Activated T-cell treated with anti-CD3 and anti-CD28 coated beads for 1 hour (primary cell): ENCODE measurements at places on chromosomes 6 and 20.

DNA sequence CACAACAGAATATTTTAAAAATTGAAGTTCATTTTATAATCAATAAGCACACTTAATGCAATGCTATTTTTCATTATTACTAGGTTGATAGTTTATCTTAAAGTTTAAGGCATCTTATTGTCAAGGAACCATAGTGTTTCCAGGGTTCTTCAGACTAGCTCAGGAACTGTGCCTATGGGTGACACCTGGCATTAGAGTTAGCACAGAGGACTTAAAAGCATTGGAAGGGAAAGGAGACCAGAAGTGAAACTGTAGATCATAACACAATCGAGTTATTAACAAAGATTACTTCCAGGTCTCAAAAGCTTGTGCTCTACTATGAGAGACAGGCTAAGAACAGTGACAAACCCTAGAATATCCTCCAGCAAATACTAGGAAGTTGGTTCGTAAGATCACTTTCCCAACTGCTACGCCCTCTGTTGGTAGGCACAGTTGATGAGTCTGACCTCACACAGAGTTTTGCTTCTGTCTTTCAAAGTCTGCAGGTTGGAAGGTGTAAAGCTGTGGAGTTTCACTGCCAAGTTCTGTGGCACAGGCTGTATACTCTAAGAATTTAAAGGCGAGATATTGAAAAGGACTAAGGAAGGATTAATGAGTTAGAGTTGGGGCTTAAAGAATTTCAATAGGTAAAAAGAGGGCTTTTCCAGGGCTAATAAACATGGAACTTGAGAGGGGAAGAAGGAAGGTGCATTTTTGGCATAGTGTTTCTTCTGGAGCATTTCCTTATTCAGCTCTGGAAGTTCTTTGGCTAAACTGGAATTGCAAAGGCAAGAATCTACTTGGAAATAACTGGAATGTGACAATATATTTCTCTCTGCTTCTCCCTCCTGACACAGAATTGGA, 531.3 kb upstream of the JAG1 start:
- DNase-seq, result no peak

DNA sequence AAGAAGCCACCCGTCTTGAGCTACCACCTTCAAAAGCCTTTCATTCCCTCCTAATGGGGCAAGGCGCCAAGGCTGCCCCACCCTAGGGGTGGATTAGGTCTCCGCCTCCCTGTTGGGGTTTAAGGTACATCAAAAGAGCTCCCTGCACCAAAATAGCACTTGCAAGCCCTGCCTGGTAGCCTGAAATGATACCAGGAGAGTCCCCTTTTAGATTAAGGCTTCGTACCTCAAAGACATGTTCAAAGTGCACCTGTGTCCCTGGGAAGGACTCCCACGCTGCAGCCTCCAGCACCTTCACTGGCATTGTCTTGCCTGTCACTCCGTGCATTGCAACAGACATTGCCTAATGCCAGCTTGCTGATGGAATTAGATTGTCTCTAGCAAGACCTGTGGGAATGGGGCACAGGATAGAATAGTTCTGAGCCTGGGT, 15.7 kb upstream of the CDKN1A start:
- no peak for DNase-seq

DNA sequence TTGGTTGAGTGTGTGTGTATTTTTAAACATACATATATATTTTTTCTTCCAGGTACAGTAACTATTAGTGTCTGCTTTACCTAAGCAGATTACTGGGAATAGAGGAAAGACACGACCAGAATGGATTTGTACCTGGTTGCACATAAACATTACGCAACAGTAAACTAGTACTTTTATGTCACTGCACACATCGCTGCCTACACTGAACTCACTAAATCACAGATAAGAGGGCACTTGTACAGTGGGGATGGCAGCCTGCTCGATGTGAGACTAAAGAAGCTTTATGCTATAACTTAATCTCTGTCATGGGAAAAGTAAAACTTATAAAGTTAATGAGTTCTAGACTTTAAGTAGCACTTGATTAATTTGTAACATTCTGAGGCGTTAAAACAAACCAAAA, 89.5 kb upstream of the SIM1 start:
- DNase-seq, result no peak

- DNase-seq, result no peak
Observed at GRCh38 chr20:63305393-63305792, 12.4 kb downstream of the COL20A1 start.

DNA sequence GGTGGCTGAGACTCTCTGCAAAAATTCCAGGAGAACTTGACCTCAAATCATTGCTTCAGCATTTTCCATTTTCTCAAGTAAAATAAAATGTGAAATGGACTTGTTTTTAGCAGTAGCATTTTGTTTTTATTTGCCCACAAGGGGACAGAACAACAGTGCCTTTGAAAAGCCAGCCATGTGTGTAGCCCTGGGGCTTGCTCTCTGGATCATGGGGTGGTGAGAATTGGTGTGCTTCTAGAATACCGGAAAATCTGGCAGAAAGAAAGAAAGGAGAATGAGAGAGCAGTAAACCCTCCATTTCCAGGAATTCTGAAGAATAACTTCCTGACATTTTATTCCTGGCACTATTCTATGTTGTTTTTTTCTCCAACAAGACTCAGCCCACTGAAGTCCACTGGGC, 254.7 kb upstream of the MOCS1 start:
- DNase-seq, result no peak

- DNase-seq, result no peak
Observed at GRCh38 chr6:7468382-7469081, 72.9 kb upstream of the DSP start.

- DNase-seq, result no peak
Observed at GRCh38 chr6:31035862-31036497, 25.7 kb downstream of the MUC22 start.

DNA sequence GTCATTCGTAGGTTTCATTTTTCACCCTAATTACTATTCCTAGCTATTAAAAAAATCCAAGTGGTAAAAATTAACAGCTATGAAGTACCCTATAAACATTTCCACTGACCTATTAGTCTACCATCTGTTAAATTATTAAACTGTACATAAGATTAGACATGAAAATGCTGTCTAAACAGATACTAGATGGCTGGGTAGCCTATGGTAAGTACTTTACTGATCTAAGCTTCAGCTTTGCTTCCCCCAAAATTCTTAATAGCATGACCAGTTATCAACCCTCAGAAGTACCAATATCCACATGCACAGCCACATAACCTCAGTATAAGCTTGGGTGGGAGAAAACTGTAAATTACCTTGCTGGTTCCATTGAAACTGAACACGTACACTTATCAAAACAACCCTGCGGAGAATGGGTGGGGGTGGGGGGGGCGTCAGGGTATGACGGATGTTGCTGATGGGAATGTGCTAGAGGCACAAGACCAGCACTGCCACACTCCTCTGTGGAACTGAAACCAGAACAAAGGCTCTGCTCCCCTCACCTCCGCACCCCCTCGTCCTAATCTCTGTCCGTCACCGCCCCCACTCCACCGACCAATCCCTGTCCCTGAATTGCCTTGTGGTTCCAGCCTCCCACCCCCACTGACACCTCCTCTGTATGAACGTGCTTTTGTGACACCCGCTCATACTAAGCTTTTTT, 45.3 kb downstream of the B4GALT5 start:
- DNase-seq, result peak; percentile 36

DNA sequence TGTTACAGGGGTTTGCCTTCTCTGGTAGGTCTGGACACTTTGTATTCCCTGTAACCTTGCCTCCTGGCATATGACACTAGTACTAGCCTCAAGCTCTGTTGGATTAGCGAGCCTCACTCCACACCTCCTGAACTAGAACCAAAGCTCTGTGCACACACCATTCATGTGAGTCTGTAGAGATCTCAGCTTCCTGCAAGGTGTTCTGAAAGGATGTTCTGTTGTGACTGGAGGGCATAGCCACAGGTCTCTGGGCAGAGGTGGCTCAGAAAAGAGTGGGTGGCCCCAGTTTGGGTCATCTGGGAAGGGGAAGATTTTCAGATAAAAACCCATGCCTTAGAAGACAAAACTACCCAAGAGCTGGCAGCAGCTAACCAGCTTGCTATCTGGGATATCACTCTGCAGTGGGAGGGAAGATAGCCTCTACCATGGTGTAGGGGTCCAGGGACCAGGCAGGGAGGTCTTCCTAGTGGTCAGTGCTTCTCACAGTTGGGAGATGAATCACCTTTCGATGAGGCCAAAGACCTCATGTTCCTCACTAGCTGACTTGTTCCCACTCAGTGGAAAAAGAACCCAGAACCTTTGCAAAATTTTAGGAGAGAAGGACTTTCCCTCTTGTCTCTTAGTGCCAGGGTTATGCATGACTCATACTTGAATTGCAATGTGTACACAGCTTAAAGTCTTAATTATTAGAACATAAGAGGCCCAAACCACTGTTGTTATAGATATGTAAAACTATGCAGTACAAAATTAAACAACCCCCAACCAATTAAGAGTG, 41.4 kb downstream of the HLA-F start:
- DNase-seq, result no peak

DNA sequence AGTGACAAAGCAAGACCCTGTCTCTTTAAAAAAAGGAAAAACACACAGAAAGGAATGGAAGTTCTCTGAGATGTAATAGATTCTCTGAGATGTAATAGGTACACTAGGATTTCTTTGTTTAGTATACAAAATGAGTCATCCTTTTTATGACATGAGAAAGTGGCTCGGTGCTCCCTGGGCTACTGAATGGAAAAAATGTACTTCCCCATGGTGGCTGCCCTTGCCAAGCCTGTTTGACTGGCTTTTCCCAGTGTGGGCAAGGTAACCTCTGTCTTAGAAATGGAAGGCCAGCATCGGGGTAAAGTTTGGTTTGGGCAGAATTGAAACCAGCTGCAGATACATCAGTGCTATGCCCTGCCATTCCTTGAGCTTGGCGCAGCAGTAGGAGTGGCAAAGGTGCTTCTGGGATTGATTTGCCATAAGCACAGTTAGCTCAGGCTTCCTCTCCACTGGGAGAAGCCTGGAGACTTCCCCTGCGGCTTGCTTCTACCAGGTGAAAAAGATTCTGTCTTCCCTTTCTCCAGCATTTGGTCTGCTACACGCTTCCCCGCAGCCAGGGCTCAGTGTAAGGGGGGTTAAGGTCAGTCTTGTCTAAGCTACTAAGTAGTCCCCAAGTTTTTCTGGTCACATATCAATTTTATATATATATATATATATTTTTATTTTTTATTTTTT, 24.5 kb downstream of the ARFGEF2 start:
- DNase-seq, result no peak

GRCh38 chr6:162580619-162581018, 146.9 kb downstream of the PRKN start:
- no peak for DNase-seq

- DNase-seq, result no peak
Observed at GRCh38 chr20:33606118-33606771, 55.9 kb upstream of the C20orf144 start.

DNA sequence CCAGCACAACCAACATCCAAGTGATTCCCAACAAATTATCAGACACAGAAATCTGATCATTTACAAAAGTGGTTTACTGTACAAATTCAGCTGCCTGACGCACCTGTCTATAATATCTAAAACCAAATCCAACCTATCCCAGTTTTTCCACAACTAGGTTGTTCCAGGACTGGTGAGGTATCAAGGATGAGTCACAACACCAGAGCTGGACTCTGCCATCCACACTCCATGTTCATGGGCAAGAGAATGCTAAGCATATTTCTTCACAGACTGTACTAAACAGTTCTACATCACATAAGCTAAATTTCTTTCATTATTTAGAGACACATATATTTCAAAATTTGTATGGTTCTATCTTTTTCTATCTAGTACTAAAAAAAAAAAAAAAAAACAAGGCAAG, 141.6 kb downstream of the BTBD9 start:
- no peak for DNase-seq

- DNase-seq, result no peak
Observed at GRCh38 chr6:157150076-157150475, 173.2 kb downstream of the TMEM242 start.

DNA sequence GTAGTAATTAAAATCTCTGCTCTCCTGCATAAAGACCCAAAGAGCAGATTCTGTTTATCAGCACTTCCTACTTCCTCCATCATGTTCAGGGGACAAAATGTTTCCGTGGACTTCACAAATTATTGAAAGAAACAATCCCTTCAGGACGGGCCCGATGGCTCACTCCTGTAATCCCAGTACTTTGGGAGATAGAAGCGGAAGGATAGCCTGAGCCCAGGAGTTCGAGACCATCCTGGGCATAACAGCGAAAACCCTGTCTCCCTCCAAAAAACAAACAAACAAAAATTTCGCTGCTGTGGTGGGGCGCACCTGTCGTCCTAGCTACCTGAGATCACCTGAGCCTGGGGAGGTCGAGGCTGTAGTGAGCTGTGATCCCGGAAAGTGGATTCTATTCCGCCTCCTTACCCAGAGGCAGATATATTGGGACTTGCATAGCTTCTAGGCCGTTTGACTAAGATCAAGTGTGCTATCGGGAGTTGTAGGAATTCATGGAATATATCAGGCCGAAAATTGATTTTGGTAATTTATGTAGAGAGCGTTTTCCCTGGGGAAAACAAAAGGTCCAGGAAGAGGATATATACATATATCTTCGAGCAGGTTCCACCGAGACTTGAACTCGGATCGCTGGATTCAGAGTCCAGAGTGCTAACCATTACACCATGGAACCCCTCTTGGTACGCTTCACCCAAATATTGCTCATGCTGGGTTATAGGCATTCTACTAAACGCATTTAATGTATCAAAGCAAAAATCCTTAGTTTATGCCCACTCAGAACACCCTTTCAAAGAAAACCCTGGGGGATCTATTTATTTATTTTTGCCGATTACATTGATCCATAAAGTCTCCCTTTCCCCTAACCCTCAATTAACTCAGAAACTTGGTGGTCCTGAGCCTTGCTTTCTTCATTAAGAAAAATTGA, 74.5 kb upstream of the ZNF184 start:
- DNase-seq, result no peak

- no peak for DNase-seq
Observed at GRCh38 chr6:114364301-114364700, 21.5 kb upstream of the HS3ST5 start.

DNA sequence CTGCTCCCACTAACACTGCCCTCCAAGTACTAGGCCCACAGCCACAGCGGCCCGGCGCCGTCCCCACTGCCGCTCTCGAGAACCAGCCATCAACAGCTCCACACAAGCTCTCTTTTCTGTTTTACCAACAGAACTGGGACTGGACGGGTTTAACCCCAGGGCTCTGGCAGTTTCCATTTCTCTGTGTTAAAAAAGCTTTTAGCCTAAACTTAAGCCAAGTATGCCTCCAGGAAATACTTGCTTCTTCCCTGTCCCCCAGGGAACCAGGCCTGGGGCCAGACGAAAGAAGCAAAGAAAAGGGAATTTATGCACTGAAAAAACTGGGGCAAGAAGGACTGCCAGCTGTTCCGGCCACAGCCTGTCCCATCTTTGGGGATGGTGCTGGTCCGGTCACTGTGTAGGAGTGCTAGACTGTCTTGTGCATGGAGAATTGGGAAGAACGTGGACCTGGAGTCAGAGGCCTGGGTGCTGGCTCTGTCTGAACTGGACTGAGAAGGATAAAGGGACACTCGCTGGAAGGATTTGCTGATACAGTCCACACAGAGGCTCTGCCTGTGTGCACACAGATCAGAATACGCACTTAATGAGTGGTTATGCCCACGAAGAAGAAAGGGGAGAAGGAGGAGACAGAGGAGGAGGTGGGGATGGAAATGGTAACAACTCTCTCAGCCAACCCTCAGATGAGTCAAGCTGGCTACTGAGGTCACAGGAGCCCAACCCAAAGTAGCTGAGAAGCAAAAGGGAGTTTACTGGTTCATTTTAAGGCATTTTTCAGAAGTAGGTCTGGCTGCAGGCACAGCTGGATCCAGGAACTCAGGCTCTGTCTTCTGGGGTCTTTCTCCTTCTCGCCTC, 254.4 kb upstream of the PMEPA1 start:
- no peak for DNase-seq
